ENCODE measurements at places on chromosomes 6 and 20.

GRCh38 chr6:12844284-12845223 lies 128.0 kb downstream of the PHACTR1 start:
- no peak for DNase-seq

- DNase-seq, result no peak
Observed at GRCh38 chr20:55269913-55270312, 735.4 kb downstream of the CBLN4 start.

- no peak for DNase-seq
Observed at GRCh38 chr6:36329798-36330291, 6.8 kb downstream of the BNIP5 start.

DNA sequence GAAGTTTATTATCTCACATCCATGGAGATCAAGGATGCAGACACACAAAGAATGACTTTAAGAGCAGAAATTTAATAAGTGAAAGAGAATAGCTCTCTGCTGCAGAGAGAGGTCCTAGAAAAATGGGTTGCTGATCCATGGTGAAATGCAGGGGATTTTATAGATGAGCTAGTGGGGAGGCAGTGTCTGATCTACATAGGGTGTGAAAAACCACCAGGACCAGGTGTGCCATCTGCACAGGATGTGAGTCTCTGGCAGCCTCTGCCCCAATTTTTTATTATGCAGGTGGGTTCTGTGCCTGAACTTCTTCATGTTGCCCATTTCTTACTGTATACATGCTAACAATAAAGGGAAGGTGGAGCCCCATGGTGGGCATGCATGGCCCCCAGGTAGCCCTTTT lies 19.9 kb upstream of the NANP start:
- DNase-seq, result no peak

DNA sequence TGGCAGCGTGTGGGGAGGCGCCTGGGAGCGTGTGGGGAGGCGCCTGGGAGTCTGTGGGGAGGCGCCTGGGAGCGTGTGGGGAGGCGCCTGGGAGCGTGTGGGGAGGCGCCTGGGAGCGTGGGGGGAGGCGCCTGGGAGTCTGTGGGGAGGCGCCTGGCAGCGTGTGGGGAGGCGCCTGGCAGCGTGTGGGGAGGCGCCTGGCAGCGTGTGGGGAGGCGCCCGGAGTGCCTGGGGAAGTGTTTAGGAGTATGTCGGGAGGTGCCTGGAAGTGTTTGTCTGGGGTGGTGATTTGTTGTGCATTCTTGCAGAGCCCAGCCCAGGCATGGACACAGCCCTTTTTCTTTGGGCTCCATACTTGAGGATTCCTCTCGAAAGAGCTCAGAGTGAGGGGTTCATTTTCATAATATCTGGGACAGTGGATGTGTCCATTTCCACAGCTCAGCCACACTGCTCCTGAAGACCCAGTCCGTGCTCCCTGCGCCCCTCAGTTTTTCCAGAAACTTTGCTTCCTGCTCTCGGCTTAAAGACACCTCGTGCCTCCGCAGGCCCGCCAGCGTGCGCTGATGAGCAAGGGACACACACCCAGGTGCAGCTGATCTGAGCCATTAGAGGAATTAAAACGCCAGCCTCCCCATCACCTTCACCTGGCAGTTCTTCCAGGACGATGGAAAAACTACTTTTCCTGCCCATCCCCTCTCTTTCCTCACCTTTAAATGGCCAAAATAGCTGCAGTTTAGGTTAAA lies 172.2 kb upstream of the THBS2 start:
- DNase-seq, result no peak

- DNase-seq, result no peak
Observed at GRCh38 chr6:107491760-107492660, 2.1 kb downstream of the SOBP start.

GRCh38 chr6:35064290-35064689 lies 76.8 kb downstream of the TCP11 start:
- no peak for DNase-seq

GRCh38 chr20:45087814-45088213 lies 13.1 kb downstream of the KCNS1 start:
- no peak for DNase-seq

DNA sequence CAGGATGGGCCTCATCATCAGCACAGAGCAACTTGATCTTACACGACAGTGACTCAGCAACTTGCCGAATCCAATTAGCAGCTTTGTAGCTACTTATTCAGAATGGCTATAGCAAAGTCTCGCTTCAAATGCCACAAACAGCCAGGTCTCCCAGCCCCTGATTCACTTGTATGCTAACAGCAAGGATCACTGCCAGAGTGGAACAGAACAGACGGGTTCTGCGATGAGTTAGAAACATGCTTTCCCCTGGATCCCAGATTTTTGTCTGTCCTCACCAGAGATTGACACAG lies 254.4 kb downstream of the NRN1 start:
- DNase-seq, result no peak

GRCh38 chr6:43938178-43939105 lies 168.4 kb downstream of the VEGFA start:
- DNase-seq, result no peak

DNA sequence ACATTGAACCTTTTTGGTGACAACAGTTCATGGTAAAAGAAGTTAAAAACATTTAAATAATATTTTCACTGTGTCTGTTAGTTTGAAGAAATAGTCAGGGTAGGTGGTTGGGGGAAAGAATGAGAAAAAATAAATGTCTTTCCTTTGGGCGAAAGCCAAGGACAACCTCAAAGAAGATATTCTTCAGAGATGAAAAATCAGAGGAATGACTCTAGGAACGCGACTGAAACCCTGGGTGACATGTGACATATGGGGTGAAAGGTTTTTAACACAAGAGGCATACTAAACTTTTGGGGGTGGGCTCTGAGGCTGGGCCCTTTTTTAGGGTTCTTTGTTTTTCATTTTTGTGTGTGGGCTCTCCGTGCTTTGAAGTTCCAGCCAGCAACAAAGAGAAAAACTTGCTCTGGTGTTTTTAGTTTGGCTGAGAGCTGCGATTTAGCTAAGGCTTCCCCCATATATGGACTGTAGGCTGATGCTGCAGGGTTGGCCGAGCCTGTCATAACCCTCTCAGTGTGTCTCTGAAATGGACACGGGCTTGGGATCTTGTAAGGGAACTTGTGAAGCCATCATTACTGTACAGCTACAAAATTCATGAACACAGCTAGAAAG lies 610.1 kb upstream of the ARID1B start:
- no peak for DNase-seq

GRCh38 chr20:57672953-57673575 lies 36.8 kb downstream of the PMEPA1 start:
- no peak for DNase-seq
